ENCODE measurements at places on chromosomes 2 and 18.
A peak's percentile ranks its signal among the peaks of the same experiment; 100 is the strongest.

DNA sequence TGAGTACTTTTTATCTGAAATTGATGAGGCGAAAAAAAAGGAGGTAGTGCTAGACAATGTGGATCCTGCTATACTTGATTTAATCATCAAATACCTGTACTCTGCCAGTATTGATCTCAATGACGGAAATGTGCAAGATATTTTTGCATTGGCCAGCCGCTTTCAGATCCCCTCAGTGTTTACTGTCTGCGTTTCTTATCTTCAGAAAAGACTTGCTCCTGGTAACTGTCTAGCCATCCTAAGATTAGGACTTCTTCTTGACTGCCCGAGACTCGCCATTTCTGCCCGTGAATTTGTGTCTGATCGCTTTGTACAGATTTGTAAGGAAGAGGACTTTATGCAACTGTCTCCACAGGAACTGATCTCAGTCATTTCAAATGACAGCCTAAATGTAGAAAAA, 453 bp downstream of the KLHL41 start:
- no peak for DNase-seq

GRCh38 chr2:139480161-139480650, 700.0 kb upstream of the NXPH2 start:
- no peak for DNase-seq

- DNase-seq: no peak
These were observed 1.3 kb upstream of the VWA3B start for GRCh38 chr2:98085649-98086048.

GRCh38 chr2:76861708-76862107, 660.5 kb downstream of the LRRTM4 start:
- DNase-seq: no peak

- DNase-seq: peak; percentile 79
These were observed 29.2 kb downstream of the UNC50 start for GRCh38 chr2:98637401-98638147.

DNA sequence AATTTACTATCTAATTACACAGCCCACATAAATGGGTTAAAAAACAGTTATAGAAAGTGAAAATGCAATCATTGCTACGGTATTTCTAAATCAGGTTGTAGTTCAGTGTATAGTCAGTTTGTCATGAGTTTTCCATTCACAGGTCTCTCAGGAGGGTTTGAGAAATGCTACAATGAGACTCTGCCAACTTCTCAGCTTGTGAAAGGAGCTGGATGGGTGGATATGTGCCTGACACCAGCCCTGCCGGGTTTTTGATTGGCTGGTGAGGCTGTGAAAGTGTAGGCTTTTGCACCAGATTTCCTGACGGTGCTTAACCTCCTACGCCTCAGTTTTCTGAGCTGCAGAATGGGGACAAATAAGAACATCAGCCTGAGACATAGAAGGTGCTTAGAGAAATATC, 102.6 kb upstream of the SMIM21 start:
- DNase-seq: no peak

DNA sequence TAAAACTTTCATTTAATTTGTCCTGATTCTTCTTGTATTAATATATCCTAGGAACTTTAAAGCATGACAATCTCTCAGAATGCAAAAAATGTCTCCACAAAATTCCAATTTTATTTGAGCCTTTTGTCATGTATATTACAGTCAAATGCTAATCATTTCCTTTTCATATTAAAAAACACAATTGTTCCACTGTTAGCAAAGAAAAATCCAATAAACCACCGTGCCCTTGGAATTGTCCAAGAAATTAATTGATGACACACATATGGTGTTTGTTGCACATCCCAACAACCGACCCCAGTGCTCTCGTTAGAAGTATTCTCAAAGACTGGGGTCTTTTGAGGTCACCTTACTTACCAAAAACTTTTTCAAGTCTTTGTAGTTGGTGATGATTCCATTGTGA, 28.1 kb downstream of the GFPT1 start:
- no peak for DNase-seq
